ENCODE measurements at places on chromosomes 5 and 9.

DNA sequence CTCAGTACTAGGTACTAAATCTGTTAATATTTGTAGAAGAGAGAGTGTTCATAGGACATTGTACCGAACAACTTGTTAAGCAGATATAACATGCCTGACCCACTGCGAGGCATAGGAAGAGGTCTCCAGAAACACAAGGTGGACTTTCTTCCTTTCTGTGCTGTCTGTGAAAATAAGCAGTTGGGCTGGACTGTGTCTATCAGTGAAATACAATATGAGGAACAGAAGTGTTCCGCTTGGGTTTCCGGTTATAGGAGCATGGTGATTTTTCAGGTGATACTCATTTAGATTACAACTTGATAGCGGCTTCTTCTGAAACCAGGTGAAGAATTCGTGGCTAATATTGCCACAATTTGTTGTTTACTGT lies 60.9 kb upstream of the TLR4 start:
- no peak for DNase-seq

- no peak for DNase-seq
These were observed 111.9 kb downstream of the PJA2 start for GRCh38 chr5:109297900-109298299.

- DNase-seq, result no peak
These were observed 4.2 kb downstream of the CTXN3 start for GRCh38 chr5:127652952-127653611.

DNA sequence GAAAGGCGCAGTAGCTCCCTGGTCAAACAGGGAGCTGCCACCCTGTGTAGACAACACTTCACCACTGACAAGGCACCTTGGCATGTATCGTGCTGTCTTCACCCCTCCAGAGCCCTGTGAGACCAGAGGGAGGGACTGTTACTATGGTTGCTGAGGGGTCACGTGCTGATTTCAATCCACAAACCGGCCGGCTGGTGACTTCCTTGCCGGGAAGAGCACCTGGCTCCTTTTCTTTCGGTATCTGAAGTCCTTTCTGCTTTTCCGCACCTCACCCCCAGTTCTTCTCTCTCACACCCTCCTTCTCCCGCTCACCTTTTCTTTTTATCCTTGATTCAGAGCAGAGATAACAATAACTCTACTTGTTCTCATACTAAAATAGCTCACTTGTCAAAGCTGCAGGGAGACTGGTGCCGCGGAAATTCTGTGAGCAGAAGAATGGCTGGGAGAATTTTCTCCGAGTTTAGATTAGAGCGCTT lies 327.2 kb downstream of the ZSWIM6 start:
- DNase-seq, result no peak

DNA sequence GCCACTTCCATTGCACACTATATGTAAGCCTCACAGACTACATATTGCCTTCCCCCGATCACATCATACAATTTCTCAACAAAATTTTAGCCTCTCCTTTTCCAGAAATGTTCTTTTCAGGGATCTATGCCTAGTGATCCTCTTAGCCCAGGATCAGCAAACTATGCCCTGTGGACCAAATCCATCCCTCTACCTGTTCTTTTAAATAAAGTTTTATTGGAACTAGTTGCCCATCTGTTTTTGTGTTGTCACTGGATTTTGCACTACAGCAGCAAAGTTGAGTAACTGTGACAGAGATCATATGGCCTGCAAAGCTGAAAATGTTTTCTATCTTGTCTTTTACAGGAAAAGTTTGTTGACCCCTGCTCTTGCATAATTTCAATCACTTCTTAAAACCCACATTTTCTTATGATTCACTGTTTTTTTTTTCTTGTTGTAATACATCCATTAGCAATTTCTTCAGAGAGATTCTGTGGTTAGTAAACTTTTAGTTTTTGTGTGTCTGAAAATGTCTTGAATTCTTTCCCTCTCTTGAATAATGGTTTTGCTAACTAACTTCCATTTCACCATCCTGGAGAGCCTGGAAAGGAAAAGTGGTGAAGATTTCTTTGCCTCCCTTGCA lies 7.1 kb downstream of the TXNDC8 start:
- no peak for DNase-seq

GRCh38 chr5:158947846-158948245 lies 151.9 kb downstream of the EBF1 start:
- DNase-seq, result no peak

DNA sequence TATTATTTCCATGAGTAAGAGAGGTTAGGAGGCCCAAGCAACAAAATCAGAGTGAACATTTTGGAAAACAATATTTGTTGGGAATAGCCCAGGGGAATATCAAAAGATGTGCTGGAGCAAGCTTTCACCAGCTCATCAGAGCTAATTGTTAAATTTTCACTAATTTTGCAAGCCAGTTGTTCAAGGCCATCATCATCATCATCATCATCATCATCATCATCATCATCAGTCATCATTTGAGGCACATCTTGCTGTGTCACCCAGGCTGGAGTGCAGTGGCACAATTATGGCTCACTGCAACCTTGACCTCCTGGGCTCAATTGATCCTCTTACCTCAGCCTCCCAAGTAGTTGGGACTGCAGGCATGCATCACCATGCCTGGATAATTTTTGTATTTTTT lies 350.5 kb upstream of the MEF2C start:
- no peak for DNase-seq

GRCh38 chr5:135040333-135041144 lies 6.5 kb upstream of the PITX1 start:
- DNase-seq, result no peak

DNA sequence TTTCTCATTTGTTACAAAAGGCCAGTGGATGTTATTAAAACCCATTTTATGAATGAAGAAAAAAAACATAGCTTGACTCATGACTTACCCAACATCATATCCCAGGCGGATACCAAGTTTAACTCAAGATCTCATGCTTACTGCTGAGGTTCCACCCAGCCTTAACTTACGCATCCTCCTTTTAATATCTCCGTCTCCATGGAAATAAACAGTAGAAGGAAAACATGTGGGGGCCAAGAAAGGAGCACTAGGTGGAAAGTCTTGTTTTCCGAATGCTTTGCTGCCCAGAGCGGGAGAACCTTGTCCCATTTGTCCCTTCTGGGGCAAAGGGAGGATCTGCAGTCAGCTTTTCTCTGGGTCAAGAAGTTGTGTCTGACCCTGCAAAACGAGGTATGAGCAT lies 44.1 kb downstream of the ANGPTL2 start:
- no peak for DNase-seq

All from activated naive CD4-positive, alpha-beta T cell (primary cell).